ENCODE measurements at places on chromosomes 5 and 9.

- no peak for DNase-seq
These were observed 248.0 kb downstream of the NR3C1 start for GRCh38 chr5:143155455-143155854.

DNA sequence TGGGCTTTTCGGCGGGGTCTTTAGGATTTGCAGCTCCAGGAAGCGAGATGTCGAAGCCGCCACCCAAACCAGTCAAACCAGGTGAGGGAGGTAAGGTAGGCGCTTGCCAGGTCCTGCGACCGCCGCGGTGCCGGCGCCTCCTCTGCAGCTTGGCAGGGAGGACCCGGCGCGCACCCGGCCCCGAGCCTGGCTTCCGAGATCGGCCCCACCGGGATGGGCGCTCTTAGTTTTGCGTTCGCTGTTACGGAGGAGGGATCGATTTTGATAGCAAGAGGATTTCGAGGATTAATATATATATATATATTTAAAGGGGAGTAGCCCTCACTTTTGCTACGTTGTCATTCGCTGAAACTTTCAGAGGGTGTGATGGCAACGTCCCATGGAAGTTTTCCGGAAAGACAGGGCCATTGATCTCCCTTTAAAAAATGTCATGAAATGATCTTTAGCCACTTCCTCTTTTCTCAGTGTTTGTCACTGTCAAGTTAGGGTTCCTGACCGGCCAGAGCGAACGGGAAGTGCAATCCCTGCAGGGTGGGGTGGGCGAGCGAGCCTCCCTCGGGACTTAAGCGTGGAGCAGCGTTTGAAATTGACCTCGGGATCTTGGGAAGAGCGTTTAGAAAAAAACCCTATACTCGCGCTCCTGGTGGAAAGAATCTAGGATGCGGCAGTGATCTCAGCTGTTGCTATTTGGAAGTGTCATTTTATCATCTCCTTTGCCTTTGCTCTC, 495 bp downstream of the OSTF1 start:
- no peak for DNase-seq

DNA sequence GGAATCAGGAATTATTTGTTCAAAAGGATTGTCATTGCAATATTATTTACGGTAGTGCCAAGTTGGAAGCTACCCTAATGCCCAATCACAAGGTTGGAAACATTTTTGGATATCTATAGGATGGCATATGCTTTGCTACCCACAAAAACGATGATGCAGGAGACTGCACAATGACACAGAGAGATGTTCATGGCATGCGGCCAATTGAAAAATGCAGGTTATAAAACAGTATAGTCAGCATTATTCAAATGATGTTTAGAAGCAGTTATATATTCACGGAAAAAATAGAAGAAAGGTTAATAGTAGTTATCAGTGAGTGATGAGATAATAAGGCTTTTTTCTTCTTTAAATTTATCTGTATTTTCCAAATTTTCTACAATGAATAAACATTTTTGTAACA, 5.9 kb upstream of the ACSL6 start:
- DNase-seq = no peak

DNA sequence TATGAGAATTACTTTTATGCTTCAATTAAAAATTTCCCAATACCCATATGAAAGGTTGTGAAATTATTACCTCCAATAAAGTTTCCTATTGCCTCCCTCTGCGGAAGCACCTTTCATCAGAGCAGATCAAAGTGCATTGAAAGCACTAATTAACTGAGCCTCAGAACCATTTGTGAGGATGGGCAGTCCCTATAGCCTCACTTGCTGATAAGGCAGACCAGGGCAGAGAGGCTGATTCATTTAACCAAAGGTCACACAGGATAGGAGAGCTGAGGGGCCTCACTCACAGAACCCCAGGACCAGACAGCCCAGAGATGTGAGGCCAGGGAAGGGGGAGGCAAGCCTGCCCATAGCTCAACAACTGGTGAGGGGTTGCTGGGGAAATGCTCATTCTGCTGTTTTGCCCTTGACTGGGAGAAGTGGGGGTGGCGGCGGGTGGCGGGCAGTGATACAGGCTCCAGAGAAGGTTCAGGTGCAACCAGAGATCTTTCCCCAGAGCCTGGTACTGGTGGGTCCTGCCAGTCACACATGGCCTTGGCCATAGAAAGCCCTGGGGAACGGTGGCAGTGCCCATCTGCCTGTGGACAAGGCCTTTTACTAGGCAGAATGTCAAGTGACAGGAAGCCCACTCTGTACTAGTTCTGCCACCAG, 57.9 kb downstream of the MACROH2A1 start:
- DNase-seq = no peak

GRCh38 chr5:88226881-88227450, 41.7 kb downstream of the TMEM161B start:
- no peak for DNase-seq

DNA sequence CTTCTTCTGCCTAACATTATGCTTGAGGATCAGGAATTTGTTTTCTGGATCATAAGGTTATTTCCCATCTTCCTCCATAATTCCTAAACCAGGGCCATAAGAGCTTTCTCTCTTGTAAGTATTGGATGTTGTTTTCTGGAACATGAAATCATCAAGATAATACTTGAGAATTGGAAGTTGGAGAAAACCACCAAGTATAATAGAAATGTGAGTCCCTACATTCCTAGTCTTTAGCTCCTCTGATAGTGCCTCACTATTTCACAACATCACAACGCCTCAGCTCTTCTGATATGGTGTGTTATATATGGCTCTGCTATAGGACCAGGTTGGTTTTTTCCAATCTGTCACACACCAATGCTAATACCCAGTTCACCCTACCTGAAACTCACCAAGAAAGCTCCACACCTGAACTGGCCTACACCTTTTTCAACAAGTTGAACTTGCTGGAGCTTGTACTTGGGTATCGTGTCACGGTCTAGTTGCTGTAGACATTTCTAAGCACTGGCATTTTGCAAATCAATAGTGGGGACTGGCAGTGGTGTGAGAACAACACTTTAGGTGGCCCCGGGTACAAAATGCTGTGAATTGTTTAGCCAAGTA, 141.1 kb downstream of the ACTBL2 start:
- DNase-seq = no peak

DNA sequence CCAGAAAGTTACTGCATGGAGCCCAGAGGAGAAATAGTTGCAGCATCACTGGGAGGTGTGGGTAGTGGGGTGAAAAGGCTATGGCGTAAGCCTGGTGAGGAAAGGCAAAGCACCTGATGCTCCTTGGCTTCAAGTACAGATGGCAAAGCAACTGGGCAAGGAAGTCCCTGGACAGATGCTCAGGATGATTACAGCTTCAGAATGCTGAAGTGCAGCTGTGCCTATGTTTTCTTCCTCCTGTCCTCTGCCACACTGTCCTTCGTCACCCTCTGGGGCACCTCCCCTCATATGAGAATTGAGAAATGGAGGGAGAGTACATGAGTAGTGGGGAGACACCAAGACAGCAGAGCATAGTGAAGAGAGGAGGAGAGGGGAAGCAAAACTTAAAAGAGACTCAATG, 328.0 kb downstream of the PDE4D start:
- DNase-seq = no peak

DNA sequence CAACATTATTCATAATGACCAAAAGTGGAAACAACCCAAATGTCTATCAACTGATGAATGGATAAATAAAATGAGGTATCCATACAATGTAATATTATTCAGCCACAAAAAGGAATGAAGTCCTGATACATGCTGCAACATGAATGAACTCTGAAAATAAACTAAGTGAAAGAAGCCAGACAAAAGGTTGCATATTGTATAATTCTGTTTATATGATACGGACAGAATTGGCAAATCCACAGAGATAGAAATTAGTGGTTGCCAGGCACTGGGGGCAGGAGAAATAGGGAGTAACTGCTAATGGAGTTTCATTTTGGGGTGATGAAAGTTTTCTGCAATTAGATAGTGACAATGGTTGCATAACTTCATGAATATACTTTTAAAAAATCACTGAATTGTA, 47.0 kb downstream of the KIF24 start:
- DNase-seq = no peak

- DNase-seq = no peak
These were observed 271.6 kb downstream of the SYK start for GRCh38 chr9:91073049-91073810.

GRCh38 chr5:73155271-73156222, 17.4 kb upstream of the TMEM174 start:
- DNase-seq = no peak

GRCh38 chr9:120715389-120715924, 1.2 kb upstream of the MEGF9 start:
- no peak for DNase-seq

DNA sequence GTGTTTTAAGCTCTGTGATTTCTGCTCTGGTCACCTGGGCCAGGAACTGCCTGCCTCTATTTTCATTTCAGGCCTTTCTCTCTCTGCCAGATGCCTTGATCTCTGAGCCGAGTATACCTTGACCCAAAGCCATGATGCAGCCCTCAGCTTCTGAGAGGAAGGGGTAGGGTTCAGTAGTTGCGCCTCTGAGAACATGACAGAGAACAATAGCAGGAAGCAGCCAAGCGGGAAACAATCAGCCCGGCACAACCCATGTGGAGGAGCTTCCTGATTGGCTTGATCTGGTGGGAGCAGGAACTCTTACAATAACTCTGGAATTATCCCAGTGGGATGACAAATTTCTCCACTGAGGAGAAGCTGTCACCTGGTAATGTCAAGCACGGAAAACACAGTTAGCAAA, 127.4 kb downstream of the PALM2AKAP2 start:
- no peak for DNase-seq

DNA sequence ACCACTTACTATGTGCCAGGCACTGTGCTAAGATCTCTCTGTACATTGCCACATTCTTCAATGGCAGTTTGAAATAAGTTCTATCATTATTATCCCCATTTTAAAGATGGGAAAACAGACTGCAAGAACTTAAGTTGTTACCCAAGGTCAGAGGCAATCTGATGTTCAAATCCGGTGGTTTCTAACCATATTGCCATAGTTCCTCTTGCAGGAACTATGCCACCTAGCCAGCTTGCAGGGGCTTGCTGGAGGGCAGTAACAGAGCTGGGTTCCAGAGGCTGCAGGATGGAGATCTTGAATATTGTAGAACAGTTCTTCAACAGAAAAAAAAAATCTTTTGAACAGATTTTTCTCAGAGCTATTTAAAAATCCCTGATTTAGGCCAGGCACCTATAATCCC, 71.8 kb upstream of the TNFAIP8 start:
- DNase-seq = no peak

DNA sequence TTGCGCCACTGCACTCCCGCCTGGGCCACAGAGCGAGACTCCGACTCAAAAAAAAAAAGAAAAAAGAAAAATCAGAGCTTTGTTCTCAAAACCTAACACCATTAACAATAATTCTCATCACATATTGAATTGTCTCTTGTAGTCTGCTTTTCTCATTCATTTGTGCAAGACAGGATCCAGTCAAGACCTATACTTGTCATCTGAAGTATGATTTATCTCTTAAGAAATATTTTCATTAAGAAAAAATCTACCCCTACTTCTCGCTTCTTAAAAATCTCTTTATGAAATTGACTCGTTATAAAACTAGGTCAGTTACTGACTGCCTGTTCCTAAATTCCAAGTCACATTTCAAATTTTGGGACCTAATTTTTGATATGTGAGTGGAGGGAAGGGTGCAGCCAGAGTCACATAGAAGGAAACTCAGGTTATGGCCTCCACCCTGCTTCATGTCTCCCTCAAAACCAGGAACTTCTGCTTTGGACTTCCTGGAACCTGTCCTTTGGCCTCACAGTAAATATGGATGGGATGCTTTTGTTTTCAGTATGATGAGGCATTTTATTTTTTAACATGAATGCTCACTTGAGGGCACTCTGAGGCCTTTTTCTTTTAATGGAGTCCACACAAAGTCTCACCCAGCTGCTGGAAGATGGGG, 18.9 kb downstream of the ZNF169 start:
- DNase-seq = no peak

DNA sequence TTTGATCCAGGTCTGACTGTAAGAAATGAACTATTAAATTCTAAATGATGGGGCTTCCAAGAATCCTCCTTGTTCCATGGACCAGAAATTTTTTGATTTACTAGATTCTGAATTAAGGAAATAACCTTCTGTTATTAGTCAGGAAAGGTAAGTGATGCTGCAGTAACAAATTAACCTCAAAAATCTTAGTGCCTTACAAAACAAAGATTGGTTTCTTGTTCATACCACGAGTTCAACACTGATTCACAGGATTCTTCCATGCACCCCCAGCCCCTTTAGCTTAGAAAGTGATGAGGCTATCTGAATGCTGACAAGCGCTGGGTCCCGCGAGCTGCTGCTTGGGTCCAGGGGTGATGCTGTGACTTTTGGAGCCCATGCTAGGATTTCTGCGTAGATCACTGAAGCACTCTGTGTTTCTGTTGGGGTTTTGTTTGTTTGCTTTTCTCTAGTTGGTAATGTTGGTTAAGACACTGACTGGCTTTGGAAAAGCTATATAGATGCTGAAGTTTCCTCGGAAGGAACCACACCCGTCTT, 52.3 kb downstream of the COL15A1 start:
- DNase-seq = no peak

DNA sequence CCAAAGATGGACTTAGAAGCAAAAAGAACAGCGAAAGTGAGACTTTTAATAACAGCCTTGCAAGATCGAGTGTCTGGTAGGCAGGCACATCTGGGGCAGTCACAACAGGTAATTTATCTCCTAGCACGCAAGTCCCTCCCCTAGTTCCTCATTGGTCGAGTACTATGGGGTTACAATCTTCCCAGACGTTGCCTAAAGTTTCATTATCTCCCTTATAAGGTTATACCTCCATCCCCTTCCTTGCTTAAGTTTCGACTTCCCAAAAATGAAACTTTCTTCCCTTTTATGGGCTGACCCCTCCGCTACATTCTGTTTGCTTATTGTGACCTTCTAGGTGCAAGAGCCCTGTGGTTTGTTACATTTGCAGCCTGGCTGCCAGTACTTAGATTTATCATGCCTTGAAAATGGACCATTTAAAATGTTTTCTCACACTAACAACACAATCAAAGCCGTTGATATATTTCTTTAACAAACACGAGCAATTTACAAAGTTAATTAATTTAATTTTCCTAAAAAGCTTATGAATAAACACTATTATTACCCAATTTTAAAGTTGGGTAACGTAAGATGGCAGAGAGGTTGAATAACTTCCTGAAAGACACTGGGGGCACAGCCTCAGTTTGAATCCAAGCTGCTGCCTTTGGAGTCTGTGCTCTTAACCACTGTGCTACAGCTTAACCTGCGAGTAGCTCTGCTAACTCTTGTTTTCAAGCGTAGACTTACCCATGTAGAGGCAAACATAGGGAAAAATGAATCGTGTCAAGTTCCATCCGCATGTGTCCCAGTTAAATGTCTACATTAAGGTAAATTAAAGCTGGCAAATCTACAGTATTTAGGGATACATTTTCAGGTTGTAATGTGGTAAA, 91.7 kb downstream of the EDIL3 start:
- DNase-seq = no peak

All from AG09309 (cell line).